Muscle of leg (tissue), 16 donors: ENCODE measurements at places on chromosomes 4 and X. TPM values are rescaled to one million over a fixed set of nuclear protein-coding genes. Genes with fewer than 3 reads are reported as not detected.

Gene SLC9A7
- total RNA-seq: 12.3 TPM

Gene NLGN4X
- total RNA-seq: 3.1 TPM

Gene FSTL5
- 3.1 TPM for total RNA-seq

Gene SPIN2A
- 3.4 TPM for total RNA-seq

Gene TRAM1L1
- 5.6 TPM for total RNA-seq

Gene CFI
- 7.8 TPM for total RNA-seq

- no peak overlapping the region for H3K4me3 ChIP-seq
- no peak overlapping the region for H3K27ac ChIP-seq
- H3K4me1 ChIP-seq: peaks cover 2% of the 10 kb centered on the region
- no peaks in the 10 kb centered on the region for H3K36me3 ChIP-seq
- DNase-seq: peak; percentile 26
Measured at GRCh38 chr4:11446155-11446811, 17.6 kb upstream of the HS3ST1 start.

DNA sequence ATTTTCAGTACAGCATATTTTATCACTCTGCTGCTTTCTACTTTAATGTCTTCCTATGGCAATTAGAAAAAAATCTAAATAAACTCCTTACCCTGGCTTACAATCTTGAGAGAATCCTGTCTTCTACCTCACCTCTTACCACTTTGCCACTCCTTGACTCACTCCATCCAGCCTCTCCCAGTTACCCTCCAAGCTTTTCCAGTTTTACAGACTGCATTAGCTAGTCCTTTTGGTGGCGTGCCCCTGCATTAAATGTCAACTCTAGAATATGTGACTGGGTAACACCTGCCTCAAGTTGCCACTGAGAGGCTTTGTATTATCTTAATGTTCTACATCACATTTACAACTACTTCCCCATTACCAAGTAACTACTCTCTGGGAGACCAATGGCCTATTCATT lies 7.5 kb upstream of the CDKL2 start:
- H3K27ac ChIP-seq: no peak overlapping the region
- H3K36me3 ChIP-seq: peaks cover 3% of the 10 kb centered on the region
- H3K4me3 ChIP-seq: no peak overlapping the region
- H3K4me1 ChIP-seq: no peaks in the 10 kb centered on the region

DNA sequence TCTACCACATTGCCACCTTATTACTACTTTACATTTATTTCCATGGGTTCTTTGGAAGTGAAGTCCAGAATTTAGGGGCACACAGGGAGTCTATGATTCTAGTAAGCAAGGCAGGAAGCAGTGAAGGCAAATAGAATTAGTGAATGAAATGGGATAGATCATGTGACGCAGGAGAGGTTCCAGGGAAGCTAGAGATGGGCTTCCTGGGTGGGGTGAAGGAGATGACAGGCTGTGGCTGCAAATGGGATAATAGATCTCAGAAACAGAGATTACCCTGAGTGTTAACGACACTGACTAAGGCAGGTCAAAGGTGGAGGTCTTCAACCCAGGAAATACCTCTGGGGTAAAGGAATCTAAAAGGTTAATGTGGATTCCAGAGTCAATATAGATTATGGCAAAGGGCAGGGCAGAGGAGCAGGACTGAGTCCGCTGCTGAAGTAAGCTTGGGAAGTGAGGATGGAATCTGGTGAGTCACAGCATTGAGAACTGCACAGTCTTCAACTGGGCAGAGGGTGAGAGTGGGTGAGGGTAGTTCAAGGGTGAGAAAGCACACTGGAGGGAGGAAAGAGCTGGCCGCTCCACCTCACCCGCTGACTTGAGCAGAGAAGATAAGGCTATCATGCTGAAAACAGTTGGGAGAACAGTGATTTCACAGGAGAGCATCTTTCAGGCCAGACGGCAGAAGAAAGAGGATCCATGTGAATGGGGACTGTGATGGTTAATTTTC lies 70.8 kb downstream of the ANXA3 start:
- no peak overlapping the region for H3K27ac ChIP-seq
- no peaks in the 10 kb centered on the region for H3K36me3 ChIP-seq
- no peaks in the 10 kb centered on the region for H3K27me3 ChIP-seq
- DNase-seq: no peak

- no peaks in the 10 kb centered on the region for H3K27me3 ChIP-seq
- H3K36me3 ChIP-seq: no peaks in the 10 kb centered on the region
- peak within 1 kb of the TSS; percentile 67 for H3K4me3 ChIP-seq
- H3K27ac ChIP-seq: peak within 1 kb of the TSS; percentile 92
Measured at GRCh38 chrX:54182864-54183613, at the start of gene FAM120C. TSS of gene FAM120C (minus strand) at chrX:54183254. CDS start at chrX:54183198, 56 bp downstream.

DNA sequence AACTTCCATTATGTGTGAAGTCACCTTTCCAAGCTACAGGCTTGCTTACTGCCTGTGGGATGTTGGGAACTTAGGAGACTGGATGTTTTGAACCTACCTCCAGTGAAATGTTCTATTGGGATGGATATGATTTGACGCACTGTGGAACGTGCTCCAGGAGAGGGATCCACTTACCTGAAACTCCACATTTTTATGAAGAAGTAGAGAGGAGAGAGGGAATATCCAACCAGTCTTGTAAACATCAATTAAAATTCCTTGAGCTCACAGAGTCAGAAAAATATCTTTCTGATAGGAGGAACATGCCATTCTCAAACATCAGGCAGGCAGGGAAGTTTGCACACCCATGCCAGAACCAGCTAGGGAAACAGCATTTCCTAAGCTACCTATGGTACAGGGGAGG lies 91.1 kb upstream of the MAOA start:
- no peaks in the 10 kb centered on the region for H3K36me3 ChIP-seq
- H3K4me3 ChIP-seq: no peak overlapping the region
- no peaks in the 10 kb centered on the region for H3K4me1 ChIP-seq
- peaks cover 6% of the 10 kb centered on the region for H3K27me3 ChIP-seq
- no peak overlapping the region for H3K27ac ChIP-seq

DNA sequence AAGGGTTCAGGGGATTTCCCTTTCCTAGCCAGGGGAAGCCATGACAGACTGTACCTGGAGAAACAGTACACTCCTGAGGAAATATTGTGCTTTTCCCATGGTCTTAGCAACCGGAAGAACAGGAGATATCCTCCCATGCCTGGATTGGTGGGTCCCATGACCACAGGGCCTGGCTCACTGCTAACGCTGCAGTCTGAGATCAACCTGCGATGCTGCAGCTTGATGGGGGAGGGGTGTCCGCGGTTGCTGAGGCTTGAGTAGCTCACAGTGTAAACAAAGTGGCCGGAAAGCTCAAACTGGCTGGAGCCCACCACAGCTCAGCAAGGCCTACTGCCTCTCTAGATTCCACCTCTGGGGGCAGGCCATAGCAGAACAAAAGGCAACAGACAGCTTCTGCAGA lies 819.5 kb downstream of the TECRL start:
- H3K27me3 ChIP-seq: no peaks in the 10 kb centered on the region
- H3K4me1 ChIP-seq: no peaks in the 10 kb centered on the region
- no peak overlapping the region for H3K4me3 ChIP-seq
- no peak for DNase-seq

- H3K36me3 ChIP-seq: no peaks in the 10 kb centered on the region
- H3K4me1 ChIP-seq: no peaks in the 10 kb centered on the region
- no peaks in the 10 kb centered on the region for H3K27me3 ChIP-seq
Measured at GRCh38 chr4:61918987-61919386, 718.9 kb downstream of the ADGRL3 start.

DNA sequence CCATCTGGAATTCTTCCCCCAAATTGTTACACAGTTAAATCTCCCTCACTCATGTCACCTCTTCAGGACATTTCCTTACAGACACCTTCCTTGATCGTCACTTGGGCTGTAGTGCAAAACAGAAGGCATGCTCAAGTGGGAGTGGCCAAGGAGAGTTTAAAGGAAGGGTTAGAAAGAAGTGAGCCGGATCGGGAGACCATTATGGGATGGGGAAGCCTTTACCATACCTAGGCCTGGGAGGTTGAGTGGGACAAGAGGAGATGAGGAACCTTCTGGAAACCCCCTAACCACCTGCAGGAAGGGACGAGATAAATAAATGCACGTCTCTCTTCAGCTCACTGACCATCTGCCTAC lies 102.7 kb downstream of the UCHL1 start:
- no peak overlapping the region for H3K27ac ChIP-seq
- DNase-seq: no peak
- H3K4me3 ChIP-seq: no peak overlapping the region
- peaks cover 7% of the 10 kb centered on the region for H3K27me3 ChIP-seq
- H3K36me3 ChIP-seq: no peaks in the 10 kb centered on the region

- no peaks in the 10 kb centered on the region for H3K36me3 ChIP-seq
- peak overlapping the region; percentile 18 for H3K27ac ChIP-seq
- H3K27me3 ChIP-seq: peaks cover 3% of the 10 kb centered on the region
- no peaks in the 10 kb centered on the region for H3K4me1 ChIP-seq
- no peak overlapping the region for H3K4me3 ChIP-seq
Measured at GRCh38 chrX:69995362-69996112, 54.2 kb downstream of the AWAT2 start.

DNA sequence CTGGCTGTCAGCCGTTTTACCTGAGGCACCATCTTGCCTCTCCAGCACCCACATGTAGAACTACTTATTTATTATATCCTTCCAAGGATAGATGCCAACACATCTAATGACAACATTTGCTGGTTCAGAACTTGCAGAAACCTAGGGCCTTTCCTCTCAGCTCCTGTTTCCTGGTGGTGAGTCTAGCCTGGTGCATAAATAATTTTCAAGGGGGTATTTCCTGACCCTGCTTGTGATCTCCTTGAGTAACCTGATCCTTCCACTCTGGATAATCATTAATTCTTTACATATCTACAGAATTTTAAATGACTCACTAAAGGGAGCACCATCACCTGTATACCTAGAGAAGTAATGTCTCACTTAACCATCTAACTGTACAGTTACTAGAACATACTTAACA lies 153.4 kb downstream of the PPARGC1A start:
- H3K4me3 ChIP-seq: no peak overlapping the region
- no peak for DNase-seq
- no peaks in the 10 kb centered on the region for H3K4me1 ChIP-seq

DNA sequence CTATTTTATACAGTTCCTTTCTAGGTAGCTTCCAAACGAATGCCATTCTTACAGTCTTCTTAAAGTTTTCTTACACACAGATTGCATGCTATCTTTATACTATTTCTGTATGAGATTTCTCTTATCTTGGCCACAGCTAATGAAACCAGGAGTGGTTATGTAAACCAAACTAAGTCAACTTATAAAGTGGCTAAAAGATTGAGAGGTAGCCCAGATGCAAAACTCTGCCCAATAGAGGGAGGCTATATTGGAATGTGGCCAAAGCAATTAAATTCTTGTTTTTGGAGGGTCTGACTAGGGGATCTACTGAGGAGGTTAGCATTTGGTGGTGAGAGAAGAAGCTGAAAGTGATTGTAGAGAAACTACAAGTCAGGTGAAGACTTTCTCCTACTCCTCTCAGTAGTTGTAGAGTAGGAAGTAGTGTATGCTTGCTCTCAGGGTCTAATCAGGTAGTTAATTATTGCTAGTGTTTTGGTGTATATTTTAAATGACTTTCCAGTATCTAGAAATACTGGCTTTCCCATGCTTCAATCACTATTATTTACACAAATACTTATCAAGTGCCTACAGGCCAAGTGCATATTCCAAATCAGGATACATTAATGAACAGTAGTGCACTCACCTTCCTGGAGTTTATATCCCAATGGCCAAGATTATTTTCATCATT lies 104.2 kb upstream of the HPGD start:
- H3K4me1 ChIP-seq: no peaks in the 10 kb centered on the region
- no peak overlapping the region for H3K4me3 ChIP-seq
- no peak for DNase-seq

GRCh38 chr4:185794637-185795036 lies 17.4 kb downstream of the SORBS2 start:
- H3K27me3 ChIP-seq: no peaks in the 10 kb centered on the region
- H3K36me3 ChIP-seq: no peaks in the 10 kb centered on the region
- DNase-seq: no peak
- no peak overlapping the region for H3K27ac ChIP-seq
- H3K4me3 ChIP-seq: no peak overlapping the region

DNA sequence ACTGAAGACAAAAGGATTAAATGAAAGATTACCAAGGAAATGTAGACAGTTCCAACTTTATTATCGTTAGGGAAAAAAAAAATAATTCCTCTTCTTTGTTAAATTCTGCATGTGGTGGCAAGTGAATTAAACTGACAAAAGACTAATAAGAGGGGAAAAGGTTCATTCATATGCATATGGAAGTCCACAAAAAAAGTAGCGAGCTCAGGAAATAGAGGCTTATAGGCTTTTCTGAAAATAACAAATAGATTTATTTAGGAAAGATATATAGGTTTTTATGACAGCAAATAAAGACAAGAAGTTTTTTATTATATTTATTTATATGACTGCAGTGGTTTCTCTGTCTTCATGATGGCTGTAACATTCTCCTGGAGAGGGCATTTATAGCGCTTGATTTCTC lies 246.0 kb downstream of the NAF1 start:
- H3K27me3 ChIP-seq: no peaks in the 10 kb centered on the region
- no peaks in the 10 kb centered on the region for H3K36me3 ChIP-seq
- DNase-seq: no peak
- no peak overlapping the region for H3K4me3 ChIP-seq
- H3K27ac ChIP-seq: no peak overlapping the region

DNA sequence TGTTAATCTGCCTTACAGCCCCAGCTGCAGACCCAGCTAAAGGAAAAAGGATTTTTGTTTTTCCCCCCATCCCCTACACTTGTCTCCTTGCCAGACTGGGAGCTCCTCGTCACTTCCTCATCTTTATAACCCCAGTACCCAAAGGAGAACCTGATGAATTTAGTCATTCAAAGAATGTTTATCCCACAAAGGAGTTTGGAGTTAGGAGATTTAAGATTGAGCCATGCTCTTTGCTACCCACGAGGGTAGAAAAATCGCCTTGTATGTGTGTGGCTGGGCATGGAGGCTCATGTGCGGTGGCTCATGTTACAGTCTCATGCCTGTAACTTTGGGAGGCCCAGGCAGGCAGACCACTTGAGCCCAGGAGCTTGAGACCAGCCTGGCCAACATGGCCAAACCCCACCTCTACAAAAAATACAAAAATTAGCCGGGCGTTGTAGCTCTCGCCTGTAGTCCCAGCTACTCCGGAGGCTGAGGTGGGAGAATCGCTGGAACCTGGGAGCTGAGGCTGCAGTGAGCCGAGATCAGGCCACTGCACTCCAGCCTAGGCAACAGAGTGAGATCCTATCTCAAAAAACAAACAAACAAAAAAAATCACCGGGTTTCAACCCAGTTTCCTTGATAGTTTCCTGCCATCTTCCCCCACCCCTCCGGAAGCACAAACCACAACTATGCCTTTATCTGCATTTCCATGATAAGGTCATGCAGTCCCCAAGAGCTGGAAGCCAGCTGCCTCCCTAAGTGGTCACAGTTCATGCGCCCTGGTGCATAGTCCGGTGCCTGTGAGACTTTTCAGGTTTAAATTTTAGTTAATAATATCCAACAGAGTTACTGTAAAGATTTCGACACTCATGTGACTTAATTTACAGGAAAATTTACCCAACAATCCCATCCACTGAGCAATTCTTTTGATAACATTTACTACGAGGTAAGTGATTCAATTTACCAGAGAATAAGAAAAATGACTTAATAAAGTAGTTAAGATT lies 1.5 kb downstream of the CFAP97 start:
- H3K4me3 ChIP-seq: no peak overlapping the region
- DNase-seq: peak; percentile 60
